CD4-positive, alpha-beta T cell treated with Interleukin-17A for 1 hour (primary cell): ENCODE measurements at places on chromosomes 2 and 18.

- DNase-seq = no peak
Observed at GRCh38 chr2:210050885-210051284, 48.4 kb downstream of the RPE start.

DNA sequence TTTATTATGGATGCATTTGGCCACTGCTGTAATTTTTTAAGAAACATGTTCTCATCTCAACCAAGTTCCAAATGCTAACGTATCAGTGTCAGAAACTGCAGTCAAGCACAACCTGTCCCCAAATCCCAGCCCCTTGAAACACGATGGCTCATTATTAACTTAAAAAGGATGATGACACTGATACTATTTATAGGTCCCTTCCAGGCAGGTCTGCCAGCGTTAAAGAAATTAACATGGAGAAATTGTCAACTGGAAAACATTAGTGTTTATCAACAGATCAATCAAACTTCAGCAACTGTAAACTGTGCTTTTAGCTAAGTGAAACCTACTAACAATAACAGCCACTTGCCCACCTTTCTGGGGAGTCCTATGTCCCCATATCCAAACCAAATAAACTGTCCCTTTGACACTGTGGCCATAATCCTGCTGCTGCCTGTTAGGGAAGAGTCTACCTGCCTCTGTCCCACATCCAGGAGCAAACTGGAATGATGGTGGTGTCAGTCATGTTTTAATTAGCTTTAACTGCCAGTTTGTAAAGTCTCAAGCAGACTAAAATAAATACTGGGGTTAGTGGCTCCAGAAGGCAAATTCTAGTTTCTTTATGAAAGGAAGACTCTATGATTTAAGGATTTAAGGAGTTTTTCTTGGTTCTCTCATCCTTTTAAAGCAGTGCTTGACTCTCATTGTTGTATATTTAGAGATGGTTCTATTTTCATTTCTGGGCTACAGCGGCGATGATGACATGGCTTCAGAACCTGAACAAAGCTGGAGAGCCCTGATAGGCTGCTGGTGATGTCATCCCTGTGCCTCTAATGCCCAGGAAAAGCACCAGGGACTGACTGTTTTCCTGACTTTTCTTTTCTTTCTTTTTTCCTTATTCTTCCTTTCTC lies 583.6 kb upstream of the PIK3C3 start:
- no peak for DNase-seq

DNA sequence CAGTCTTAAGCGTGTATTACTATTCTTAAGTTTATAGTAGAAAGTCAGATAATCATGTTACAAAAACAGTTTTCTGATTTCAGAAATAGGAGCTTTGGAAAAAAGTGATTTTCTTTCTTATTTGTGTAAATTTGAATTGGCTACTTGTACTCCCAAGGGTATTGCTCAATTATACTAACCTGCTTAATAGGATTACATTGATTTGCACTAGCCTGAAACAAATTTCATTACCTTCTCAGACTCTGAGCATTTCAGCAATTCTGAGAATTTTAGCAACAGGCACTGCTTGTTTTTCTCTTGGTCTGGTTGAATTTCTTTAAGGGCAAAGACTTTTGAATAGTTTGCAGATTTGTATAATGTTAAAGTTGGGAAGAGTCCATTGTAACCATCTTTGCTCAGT lies 87.2 kb upstream of the NXPH2 start:
- DNase-seq = no peak

DNA sequence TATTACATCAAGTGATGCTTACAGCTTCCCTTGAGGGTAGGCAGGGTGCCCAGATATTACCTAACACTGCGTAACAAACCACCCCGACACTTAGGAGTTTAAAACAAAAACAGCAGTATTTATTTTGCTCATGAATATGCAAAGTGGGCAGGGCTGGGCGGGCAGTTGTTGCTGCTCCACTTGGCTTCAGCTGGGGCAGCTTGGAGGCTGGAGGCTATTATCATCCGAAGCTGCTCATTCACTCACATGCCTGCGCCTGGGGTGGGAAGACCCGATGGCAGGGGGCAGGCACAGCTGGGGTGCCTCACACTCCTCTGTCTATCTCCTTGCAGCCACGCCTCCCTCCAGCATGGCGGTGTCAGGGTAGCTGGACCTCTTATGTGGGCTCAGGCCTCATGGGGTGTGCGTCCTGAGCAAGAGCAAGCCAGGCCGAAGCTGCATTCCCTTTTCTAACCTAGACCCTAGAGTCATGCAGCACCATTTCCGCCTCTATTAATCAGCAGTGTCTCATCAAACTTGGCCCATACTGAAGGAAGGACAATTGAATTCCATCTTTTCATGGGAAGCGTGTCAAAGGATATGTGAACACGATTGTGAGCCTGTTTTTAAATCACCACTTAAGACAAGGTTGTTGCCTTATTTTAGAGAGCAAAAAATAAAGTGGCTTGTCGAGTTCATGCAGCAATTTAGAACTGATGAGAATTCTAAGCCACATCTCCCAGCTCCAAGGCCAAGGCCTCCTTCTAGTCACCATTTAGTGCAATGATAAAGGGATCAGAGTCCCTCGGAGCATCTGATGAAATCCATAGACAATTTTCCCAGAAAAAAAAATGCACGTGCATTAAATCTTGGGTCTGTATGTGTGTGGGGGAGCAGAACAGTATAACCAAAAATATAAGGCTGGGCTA lies 54.9 kb downstream of the SDC1 start:
- DNase-seq = no peak

GRCh38 chr2:14577843-14578242 lies 54.7 kb upstream of the LRATD1 start:
- DNase-seq = no peak

GRCh38 chr18:27771571-27771970 lies 405.4 kb downstream of the CDH2 start:
- no peak for DNase-seq

GRCh38 chr18:35121531-35121930 lies 80.3 kb downstream of the MAPRE2 start:
- no peak for DNase-seq

DNA sequence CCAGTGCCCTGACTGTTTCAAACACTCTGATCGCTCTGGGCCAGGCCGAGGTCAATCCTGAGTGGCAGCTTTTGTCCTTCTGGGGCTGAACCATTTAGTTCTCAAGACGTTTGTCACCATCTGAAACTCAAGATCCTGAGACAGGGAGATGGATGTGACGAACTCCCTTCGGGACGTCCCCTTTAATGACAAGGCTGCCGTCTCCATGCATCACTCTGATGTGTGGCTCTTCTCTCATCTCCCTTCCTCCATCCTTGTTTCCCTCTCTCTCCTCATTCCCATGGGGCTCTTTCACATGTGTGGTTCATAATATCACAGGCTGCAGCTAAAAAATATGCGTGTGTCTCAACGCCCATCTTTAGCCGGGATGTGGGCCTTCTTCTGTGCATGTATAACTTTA lies 189.6 kb downstream of the DNER start:
- no peak for DNase-seq

DNA sequence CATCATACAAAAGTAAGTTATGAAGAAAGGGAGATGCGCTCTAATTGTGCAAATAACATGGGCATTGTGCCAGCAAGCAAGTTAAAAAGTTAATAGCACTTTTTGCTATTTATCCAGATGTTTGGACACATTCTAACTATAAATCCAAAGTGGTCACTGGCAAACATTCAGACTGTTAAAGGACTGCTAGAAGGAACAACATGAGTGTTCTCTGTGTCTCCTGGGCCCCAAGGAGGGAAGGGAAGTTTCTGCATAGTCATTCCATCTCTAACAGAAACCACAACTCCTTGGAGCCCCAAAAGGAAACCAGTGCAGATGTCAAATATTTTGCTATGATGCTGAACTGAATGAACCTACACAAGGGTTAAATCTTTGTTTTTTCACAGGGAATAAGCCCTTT lies 213.3 kb upstream of the HNRNPA3 start:
- peak; percentile 2 for DNase-seq

GRCh38 chr18:3402982-3403451 lies 47.0 kb upstream of the TGIF1 start:
- peak; percentile 31 for DNase-seq
